Stomach (tissue), 19 donors: ENCODE measurements at places on chromosomes 11 and 22. TPM values are rescaled to one million over a fixed set of nuclear protein-coding genes. Genes with fewer than 3 reads are reported as not detected.
A peak's percentile ranks its signal among the peaks of the same experiment; 100 is the strongest.

DNA sequence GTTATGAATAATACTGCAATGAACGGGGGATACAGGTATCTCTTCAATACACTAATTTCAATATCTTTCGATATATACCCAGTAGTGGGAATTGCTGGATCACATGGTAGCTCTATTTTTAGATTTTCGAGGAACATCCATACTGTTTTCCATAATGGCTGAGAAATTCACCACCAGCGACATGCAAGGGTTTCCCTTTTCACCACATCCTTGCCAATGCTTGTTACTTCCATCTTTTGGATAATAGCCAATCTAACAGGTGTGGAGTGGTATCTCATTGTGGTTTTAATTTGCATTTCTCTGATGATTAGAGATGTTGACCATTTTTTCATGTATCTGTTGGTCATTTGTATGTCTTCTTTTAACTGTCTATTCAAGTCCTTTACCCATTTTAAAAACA is 5.9 kb downstream of the IL10RA start:
- H3K4me1 ChIP-seq, result no peaks in the 10 kb centered on the region
- H3K36me3 ChIP-seq, result peaks cover 9% of the 10 kb centered on the region
- peaks cover 5% of the 10 kb centered on the region for H3K27me3 ChIP-seq
- H3K4me3 ChIP-seq, result peak overlapping the region; percentile 55

DNA sequence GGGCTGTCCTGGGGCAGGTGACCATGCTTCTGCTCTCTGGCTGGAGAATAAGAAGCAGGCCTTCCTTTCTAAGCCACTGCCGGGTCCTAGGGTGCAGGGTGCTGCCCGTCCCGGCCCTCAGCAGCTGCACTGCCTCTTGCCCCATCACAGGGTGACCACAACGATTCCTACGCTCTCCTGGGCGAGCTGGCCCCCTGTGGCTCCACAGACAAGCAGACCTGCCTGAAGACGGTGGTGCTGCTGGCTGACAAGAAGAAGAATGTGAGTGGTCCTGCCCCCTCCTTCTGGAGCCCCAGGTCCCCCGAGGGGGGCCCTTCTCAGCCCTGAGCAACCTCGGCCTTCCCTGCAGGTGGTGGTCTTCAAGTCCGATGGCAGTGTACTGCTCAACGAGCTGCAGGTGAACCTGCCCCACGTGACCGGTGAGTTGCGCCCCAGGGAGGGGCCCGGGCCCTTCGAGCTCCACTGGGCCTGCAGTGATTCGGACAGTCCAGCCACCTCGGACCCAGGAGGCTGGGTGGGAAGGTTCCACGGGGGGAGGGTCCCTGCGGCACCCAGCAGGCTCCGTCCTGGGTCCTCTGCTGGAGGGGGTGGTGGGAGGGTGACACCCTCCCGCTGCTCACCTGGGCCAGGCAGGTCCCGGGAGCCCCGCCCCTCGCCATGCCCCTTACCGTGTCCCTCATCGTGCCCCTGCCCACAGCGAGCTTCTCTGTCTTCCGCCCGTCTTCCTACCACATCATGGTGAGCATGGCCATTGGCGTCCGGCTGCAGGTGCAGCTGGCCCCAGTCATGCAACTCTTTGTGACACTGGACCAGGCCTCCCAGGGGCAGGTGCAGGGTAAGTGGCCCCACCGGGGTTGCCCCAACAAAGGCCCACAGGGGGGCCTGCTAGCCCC is 8.3 kb downstream of the MUC2 start:
- DNase-seq, result no peak
- H3K27me3 ChIP-seq, result no peaks in the 10 kb centered on the region
- H3K4me1 ChIP-seq, result peaks cover 2% of the 10 kb centered on the region
- no peak overlapping the region for H3K27ac ChIP-seq
- H3K36me3 ChIP-seq, result no peaks in the 10 kb centered on the region

CHADL gene
- total RNA-seq, result 1.7 TPM

MS4A15 gene
- total RNA-seq, result not detected

DNA sequence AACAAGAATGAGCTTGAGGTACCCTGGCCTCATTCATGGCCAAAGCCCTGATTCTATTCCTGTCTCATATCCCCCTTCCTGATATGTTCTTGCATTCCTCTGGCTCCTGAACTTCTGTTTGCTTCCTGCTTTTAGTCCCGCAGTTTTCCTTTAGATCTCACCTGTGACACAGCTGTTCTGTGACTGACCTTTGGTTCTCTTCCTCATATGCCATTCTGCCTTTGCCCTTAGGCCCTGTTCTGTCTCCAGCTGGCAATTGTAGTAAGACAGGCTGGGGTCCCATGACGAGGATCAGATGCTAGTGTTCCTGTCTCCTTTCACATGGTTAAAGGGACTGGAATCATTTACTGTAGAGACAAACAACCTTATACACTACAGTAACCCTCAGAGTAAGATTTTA is 59.0 kb upstream of the PDE3B start:
- H3K4me3 ChIP-seq, result no peak overlapping the region
- H3K4me1 ChIP-seq, result peaks cover 12% of the 10 kb centered on the region
- DNase-seq, result no peak
- no peaks in the 10 kb centered on the region for H3K27me3 ChIP-seq

KCNK4 gene
- not detected for total RNA-seq

TLCD5 gene
- 8.6 TPM for total RNA-seq

- no peaks in the 10 kb centered on the region for H3K4me1 ChIP-seq
- no peaks in the 10 kb centered on the region for H3K36me3 ChIP-seq
- no peak overlapping the region for H3K4me3 ChIP-seq
- H3K27me3 ChIP-seq, result no peaks in the 10 kb centered on the region
Measured at GRCh38 chr22:33832558-33833151, 87.6 kb downstream of the LARGE1 start.

CARD16 gene
- total RNA-seq, result not detected

- no peak for DNase-seq
- no peak overlapping the region for H3K4me3 ChIP-seq
- H3K36me3 ChIP-seq, result no peaks in the 10 kb centered on the region
- no peaks in the 10 kb centered on the region for H3K27me3 ChIP-seq
- H3K4me1 ChIP-seq, result no peaks in the 10 kb centered on the region
Measured at GRCh38 chr11:9344061-9344680, 29.8 kb upstream of the TMEM41B start.

DNA sequence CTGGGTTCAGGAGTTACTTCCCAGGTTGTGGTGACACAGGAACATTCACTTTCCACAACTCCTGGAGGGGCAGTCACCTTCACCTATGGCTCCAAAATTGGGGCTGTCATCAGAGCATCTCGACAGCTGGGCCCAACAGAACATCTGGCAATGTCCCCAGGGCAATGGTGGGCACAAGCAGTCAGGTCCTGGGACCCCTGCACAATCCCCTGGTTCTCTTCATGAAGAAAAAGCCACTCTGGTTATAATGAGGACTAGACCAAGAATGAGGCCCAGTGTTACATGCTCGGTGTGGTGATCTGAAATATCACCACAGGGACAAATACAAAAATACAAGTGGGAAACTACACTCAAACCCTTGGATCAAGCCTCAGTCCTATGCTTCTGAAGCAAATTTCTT is 89.0 kb upstream of the VPREB1 start:
- no peaks in the 10 kb centered on the region for H3K36me3 ChIP-seq
- no peak for DNase-seq
- H3K4me3 ChIP-seq, result no peak overlapping the region
- no peaks in the 10 kb centered on the region for H3K4me1 ChIP-seq

GRCh38 chr11:123438131-123438627 is 8.1 kb downstream of the GRAMD1B start:
- H3K36me3 ChIP-seq, result no peaks in the 10 kb centered on the region
- no peak for DNase-seq
- H3K4me1 ChIP-seq, result no peaks in the 10 kb centered on the region
- H3K4me3 ChIP-seq, result no peak overlapping the region

- no peaks in the 10 kb centered on the region for H3K27me3 ChIP-seq
- no peak overlapping the region for H3K27ac ChIP-seq
- H3K36me3 ChIP-seq, result no peaks in the 10 kb centered on the region
- H3K4me1 ChIP-seq, result no peaks in the 10 kb centered on the region
- DNase-seq, result no peak
- no peak overlapping the region for H3K4me3 ChIP-seq
Measured at GRCh38 chr11:106503901-106504300, 426.4 kb downstream of the AASDHPPT start.

DNA sequence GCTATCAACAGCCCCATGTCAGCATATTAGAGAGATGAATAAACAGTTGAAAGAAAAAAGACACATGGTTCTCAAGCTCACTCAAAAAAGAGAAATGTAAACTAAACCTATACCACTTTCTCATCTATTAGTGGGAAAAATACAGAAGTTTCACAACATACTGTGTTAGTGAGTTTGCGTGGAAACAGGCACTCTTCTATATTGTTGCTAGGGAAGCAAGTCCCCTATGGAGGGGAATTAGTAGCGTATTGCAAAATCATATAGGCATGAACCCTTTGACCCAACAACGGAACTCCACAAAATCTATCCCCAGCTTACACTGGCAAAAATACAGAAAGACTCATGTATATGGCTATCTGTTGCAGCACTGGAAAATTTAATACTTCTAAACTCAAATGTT is 14.2 kb upstream of the RFPL2 start:
- no peaks in the 10 kb centered on the region for H3K27me3 ChIP-seq
- no peak overlapping the region for H3K27ac ChIP-seq
- no peak overlapping the region for H3K4me3 ChIP-seq
- H3K36me3 ChIP-seq, result no peaks in the 10 kb centered on the region

DNA sequence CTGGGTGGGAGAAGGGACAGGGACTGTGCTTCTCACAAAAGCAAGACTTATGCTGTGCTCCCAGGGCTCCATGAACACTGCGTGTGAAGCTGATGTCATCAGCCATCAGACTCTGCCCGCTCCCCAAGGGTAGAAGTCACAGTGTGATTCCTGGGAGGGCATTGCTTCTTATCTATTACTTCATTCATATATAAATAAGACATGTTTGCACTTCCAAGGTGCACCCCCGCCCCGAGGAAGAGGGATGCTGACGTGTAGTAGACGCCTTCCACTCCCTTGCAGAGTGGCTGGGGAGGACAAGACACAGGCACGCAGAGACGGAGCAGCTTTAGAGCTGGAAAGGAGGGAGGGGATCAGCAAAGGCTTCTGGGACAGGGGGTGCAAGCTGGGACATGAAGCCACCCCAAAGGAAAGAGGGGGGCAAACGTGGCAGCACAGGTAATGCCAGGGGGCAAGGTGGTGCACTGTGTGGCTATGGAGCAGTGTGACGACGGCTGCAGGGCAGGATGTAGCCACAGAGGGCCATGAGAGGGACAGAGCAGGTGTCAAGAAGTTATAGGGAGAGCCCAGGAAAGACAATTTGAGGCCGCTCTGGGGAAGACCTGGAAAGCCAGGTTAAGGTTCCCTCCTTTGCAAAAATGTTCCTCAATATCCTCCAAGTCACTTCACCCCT is 558.5 kb downstream of the MN1 start:
- H3K36me3 ChIP-seq, result no peaks in the 10 kb centered on the region
- H3K27ac ChIP-seq, result no peak overlapping the region
- peak; percentile 38 for DNase-seq
- peaks cover 51% of the 10 kb centered on the region for H3K4me1 ChIP-seq
- no peak overlapping the region for H3K4me3 ChIP-seq
- H3K27me3 ChIP-seq, result no peaks in the 10 kb centered on the region

NPAS4 gene
- total RNA-seq, result 1.7 TPM

TRIM6 gene
- total RNA-seq, result not detected

- H3K36me3 ChIP-seq, result no peaks in the 10 kb centered on the region
- H3K27ac ChIP-seq, result no peak within 1 kb of the TSS
- peaks cover 25% of the 10 kb centered on the region for H3K27me3 ChIP-seq
- no peaks in the 10 kb centered on the region for H3K4me1 ChIP-seq
- no peak for DNase-seq
- no peak within 1 kb of the TSS for H3K4me3 ChIP-seq
Measured at GRCh38 chr22:23579870-23580575, at the start of gene IGLL1. IGLL1 (minus strand) TSS chr22:23580290; CDS start chr22:23580190, 100 bp downstream.

DNA sequence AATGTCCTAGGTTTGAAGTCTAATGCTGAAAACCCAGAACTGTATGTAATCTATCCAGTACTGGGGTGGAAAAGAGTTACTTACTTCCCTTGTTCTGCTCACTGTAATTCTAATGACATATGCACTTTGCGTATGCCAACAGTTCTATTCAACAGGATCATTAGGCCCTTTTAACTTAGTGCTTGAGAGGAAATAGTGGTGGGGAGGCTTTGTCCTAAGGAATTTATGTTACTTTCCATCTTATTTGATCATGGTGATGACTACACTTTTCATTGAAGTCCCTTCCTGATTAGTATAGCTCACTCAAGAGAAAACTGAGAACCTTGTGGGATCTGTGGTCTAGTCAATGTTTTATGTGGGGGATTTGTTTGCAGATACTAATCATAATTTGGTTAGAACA is 348.2 kb downstream of the GUCY1A2 start:
- no peak for DNase-seq
- no peaks in the 10 kb centered on the region for H3K27me3 ChIP-seq
- no peaks in the 10 kb centered on the region for H3K36me3 ChIP-seq
- H3K4me3 ChIP-seq, result no peak overlapping the region

- H3K36me3 ChIP-seq, result no peaks in the 10 kb centered on the region
- H3K27me3 ChIP-seq, result no peaks in the 10 kb centered on the region
- no peaks in the 10 kb centered on the region for H3K4me1 ChIP-seq
- no peak overlapping the region for H3K4me3 ChIP-seq
- DNase-seq, result no peak
- H3K27ac ChIP-seq, result no peak overlapping the region
Measured at GRCh38 chr11:133692126-133692934, 153.0 kb downstream of the SPATA19 start.

DNA sequence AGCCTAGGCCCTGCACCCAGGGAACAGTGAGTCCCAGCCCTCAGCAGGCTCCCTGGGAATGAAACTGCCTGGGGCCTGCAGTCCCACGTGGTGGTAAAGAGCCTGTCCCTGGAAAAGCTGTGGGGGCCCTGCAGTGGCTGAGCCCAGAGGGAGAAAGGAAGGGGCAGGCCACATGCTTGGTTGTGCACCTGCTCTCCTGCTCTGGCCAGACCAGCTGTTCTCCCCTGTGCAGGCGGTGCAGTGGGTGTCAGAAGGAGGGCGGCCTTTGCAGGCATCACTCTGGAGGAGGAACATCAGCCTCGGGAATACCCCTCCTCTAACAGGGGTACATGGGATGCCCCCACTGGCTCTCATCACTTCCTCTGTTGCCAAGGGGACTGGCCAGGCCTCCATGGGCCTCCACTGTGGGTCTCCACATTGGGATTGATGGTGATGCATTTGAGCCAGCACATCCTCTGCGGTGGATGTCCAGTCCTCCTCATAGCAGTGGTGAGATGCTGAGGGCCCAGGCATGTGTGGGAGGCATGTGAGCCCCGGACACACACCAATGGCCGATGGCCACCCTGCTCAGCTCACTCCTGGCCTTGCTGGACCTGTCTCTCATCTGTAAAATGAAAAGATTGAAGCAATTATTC is 690.4 kb downstream of the BRD1 start:
- no peak for DNase-seq
- H3K27ac ChIP-seq, result no peak overlapping the region
- no peak overlapping the region for H3K4me3 ChIP-seq
- H3K36me3 ChIP-seq, result no peaks in the 10 kb centered on the region

DNA sequence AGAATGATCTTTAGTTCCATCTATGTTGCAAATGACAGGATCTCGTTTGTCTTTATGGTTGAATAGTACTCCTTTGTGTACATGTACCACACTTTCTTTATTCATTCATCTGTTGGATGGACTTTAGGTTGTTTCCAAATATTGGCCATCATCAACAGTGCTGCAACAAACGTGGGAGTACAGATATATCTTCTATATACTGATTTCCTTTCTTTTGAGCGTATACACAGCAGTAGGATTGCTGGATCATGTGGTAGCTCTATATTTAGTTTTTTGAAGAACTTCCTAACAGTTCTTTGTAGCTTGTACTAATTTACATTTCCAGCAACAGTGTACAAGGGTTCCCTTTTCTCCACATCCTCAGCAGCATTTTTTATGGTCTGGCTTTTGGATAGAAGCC is 407.5 kb upstream of the ANO5 start:
- no peak for DNase-seq
- no peaks in the 10 kb centered on the region for H3K36me3 ChIP-seq
- H3K4me1 ChIP-seq, result no peaks in the 10 kb centered on the region
- H3K4me3 ChIP-seq, result no peak overlapping the region
- H3K27me3 ChIP-seq, result no peaks in the 10 kb centered on the region
